ENCODE measurements at places on chromosomes 12 and 14.

DNA sequence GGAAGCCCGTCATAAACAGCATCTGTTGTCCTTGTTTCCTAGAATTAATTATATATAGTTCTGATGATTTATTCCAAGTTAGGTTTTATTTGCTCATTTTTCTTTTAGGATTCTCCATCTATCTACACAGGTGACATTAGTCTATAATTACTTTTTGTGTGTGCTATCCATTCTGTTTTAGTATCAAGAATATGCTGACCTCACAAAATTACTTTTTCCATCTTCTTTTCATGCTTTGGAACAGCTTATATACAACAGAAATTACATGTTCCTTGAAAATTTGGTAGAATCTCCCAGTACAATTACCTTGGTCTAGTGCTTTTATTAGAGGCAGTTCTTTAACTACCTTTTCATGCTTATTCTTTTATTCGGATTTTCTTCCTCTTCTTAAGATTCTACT lies 54.3 kb upstream of the CATSPERB start:
- DNase-seq = no peak

- DNase-seq = no peak
Measured at GRCh38 chr14:90489916-90490719, 93.3 kb downstream of the CALM1 start.

- DNase-seq = no peak
Measured at GRCh38 chr14:65594153-65594881, 181.8 kb downstream of the FUT8 start.

- no peak for DNase-seq
Measured at GRCh38 chr14:32733015-32733414, 205.7 kb upstream of the NPAS3 start.

GRCh38 chr12:99619389-99620158 lies 28.0 kb upstream of the GARIN6 start:
- no peak for DNase-seq

DNA sequence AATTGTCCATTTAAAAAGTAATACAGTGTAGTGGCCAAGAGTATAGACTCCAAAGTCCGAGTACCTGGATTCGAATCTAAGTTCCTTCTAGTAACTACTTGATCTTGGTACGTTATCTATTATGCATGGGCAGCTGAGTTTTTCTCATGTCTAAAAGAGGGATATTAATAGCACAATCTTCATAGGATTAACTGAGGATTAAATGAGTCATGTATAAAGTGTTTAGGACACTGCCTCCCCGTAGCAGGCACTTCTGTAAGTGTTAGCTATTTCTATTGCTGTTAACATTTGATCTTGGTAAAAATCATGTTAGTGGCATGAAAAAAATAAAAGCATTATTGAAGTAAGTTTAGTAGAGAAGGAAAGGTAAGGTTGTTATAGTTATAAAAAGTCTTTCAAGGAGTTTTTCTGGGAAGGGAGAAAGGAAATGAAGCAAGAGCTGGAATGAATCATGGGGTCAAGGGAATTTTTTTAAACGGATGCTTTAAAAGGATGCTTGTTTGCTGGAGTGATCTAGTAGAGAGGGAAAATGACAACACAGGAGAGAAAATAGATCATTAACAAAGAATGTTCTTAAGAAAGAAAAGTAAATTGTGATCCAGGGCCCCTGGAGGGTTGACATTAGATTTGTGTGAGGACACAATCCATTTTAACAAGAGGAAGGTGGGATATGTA lies 502.2 kb upstream of the USP15 start:
- DNase-seq = no peak

- no peak for DNase-seq
Measured at GRCh38 chr12:120466560-120467315, 2.8 kb downstream of the SRSF9 start.

DNA sequence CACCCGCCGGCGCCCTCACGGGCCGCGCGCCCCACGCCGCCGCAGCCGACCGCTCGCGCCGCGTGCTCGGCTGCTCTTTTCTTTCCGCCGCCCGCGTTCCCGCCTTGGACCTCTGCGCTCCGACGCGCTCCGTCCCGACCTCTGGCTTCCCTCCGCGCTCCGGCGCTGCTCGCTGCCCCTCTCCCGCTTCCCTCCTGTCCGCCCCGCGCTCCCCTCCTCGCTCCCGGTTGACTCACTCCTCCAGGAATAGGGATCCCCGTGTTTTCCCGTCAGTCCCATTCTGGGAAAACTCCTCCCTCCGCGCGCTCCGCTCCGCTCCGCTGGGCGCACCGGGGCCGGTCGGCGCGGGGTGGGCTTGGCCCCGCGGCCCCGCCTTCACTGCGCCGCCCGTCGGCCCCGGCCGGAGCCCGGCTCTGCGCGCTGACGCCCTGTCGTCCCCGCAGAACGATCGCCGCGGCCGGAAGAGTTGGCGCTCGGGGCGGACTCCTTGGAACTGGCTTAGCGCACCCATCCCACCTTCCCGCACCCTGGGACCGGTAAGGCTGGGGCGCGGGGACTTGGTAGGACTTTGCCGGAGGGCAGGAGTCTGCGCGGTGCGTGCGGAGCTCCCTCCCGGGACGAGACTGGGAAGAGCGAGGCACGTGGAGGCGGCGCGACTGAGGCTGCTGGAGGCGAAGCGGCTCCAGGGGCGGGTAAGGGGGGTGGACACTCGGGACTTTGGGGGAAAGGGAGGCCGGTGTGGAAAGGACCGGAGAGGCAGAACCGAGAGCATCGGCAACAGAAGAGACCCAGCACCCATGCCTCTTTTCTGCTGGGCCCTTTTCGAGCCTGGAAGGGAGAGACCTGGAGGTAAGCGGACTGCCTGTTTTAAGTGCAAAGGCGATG lies 550 bp downstream of the TEAD4 start:
- no peak for DNase-seq

- no peak for DNase-seq
Measured at GRCh38 chr12:83537428-83538053, 850.8 kb downstream of the TMTC2 start.

DNA sequence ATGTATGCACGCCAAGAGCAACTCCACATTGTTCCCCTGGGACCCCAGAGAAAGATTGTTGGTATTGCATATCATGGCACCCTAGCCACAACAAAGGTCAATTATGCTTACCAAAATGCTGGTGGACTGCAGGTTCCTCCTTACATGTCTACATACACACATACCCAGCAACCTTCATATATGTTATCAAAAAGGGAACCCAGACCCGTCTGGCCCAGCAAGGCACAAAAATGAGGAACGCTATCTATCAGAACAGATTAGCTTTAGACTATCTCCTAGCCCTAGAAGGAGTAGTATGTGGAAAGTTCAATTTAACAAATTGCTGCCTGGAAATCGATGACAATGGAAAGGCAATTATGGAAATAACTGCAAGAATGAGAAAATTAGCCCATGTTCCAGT lies 61.5 kb downstream of the DHRS2 start:
- no peak for DNase-seq

DNA sequence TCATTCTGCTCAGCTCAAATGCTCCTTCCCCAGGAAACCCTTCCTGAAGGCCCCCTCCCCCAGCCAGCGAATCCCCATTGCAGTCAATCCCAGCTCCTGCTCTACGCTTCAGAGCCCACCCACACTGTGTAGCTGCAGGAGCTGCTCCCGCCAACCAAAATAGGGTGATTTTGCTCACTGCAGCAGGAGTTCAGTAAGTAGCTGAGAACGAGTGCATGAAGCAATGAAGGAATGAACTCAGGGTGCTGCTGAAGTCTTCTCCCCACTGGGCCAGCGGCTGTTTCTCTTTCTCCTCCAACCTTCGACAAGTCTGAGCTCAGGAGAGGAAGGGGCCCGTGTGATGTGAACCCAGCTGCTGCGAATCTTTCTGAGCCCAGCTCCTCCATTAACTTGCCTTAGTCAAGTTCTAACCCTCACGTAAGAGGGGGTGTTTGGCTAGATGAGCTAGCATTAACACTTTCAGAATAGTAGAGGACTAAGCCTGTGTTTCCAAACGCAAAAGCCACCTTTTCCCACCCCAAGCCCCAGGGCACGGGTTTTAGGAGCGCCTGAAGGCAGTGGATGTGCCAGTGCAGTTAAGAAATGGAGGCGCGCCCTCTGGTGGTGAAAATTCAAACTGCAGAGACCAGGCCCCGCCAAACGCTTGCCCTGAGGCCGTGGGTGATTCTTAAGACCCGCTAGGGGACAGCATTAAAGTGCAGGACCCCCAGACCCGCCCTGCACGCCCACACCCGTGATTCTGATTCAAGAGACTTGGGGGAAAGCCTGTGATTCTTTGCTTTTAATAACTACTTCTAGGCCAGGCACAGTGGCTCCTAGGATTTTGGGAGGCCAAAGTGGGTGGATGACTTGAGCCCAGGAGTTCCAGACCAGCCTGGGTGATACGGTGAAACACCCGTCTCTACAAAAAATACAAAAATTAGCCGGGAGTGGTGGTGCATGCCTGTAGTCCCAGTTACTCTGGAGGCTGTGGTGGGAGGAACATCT lies 11.9 kb upstream of the SERPINA4 start:
- DNase-seq = no peak

DNA sequence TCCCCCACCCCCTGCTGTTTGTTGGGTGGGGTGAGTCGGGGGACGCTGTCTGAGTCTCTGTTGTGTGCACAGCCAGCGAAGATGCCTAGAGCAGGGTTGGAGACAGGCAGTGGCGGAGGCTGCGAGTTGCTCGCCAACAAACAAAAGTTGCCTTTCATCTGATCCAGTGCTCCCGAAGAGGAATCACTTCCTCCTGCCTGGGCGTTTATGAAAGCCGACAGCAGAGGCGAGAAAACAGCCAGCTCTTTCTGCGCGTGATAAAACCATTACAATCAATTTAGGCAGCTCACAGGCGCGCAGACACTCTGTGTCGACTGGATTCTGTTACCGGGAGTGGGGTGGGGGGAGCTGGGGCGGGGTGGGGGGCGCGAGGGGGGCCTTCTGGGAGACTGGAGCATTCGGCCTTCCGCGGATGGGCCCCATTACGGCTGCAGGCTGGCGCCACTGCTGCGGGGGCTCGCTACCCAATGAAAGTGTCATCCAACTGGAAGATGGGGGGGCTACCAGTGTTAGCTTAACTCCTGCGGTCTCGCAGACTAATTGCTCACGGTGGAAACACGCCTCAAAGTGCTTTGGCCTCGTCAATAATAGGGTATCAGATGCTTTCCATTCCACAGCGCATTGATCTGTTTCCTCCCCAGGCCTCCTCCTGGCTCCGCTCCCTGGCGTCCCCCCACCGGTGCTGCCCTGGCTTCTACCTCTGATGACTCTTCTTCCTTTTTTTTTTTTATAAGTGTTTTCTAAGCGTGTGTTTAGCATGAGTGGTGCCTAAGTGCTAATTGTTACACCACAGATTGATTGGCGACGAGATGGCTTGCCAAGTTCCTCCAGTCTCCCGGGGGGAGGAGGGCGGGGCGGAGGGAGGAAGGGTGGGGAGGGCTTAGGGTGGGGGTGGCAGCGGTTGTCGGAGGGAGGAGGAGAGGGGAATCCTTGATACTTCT lies 678.4 kb downstream of the MED13L start:
- no peak for DNase-seq

GRCh38 chr12:91920276-91920675 lies 225.4 kb downstream of the BTG1 start:
- DNase-seq = no peak

- DNase-seq = no peak
Measured at GRCh38 chr12:43957732-43958372, 122.0 kb downstream of the TMEM117 start.

- no peak for DNase-seq
Measured at GRCh38 chr14:39628087-39628486, 195.9 kb upstream of the FBXO33 start.

DNA sequence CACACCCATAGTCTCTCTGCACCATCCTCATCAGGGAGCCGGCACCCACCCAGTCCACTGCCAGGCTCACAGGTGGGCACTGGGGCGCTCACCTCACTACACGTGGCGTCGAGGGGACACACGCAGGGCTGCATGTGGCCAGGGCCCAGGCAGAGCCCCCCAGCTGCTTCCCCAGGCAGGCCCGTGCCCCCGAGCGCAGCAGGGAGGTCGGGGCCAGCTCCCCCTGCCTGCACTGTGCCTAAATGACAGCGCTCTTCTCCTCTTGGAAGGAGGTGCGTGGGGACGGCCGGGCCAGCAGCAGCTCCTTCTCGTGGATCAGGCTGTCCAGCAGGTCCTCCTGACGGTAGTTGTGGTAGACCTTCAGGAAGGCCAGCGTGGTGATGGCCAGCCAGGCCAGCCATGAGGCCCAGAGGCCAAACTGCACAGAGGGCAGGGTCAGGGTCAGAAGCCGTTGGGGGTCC lies 11.3 kb downstream of the TMEM179 start:
- DNase-seq = no peak

GRCh38 chr12:54993181-54993835 lies 8.7 kb upstream of the TESPA1 start:
- DNase-seq = peak; percentile 82

GRCh38 chr14:104969741-104970230 lies 8.4 kb downstream of the AHNAK2 start:
- no peak for DNase-seq

DNA sequence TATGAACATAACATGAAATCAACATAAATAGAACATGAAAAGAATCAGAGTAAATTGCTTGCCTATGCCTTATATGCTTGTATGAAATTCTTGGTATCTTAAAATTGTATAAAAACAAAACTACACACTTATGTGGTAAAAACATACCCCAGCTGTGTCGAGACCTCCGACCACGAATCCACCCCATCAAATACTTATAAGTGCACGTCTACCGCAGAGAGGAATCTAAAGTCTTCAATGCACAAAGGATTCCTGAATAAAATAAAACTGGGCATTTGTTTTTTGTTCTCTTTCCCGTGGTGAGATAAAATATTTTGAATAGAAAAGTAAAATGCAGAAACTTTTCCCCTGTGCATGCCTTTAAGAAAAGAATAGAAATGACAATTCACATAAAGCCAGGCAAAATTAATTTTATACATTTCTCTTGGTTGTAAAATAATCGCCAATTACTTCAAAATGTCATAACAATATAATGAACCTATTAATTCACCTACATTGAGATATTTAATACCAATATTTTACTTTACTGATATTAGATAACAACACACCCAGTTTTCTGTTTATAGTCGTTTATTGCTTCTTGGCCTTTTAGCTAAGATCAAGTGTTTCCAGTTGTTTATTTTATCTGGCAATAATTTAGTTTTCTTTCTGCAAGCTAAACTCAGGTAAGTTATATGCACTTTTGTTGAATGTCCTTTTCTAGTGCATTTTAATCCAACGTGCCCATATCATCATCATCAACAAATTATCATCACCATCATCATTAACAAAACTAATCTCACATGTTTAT lies 1.0 kb downstream of the KLRK1 start:
- no peak for DNase-seq

GRCh38 chr12:11949738-11950411 lies 120.9 kb upstream of the BCL2L14 start:
- peak; percentile 60 for DNase-seq

DNA sequence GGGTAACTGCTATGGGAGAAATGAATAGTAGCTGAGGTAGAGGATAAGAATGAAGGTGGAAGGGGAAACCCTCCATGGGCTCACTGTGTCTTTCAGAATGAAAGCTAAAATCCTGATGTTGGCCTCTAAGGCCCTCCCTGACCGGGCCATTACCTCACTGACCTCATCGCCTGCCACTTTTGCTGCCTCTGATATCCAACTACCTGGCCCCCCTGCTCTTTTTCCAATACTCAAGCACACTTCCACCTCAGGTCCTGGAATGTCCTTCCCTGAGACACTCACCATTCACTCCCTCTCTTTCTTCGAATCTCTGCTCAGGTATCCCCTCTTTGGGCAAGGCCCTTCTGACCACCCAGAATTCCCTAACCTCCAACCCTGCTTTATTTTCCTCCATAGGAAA lies 1.4 kb upstream of the BATF start:
- no peak for DNase-seq
